Caco-2 (cell line): ENCODE measurements at places on chromosomes 7 and 10. TPM values are rescaled to one million over a fixed set of nuclear protein-coding genes. Genes with fewer than 3 reads are reported as not detected.
A peak's percentile ranks its signal among the peaks of the same experiment; 100 is the strongest.

DNA sequence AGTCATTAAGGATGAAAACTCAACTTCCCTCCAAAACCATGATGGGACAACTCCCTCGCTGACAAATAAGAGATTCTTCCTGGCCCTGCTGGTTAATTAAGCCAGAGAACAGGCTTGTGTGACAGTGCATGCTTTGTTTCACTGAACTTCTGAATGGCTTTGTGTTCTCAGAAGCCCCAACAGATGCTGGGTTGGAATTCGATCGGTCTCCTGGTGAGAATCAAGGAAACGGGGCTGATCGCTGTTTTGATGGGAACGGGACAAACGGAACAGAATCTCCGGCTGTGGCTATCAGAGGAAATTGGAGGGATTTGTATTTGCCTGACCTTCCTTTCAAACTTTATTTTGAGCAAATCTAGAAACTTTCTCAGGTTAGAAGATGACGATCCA is 145.0 kb downstream of the RNF216 start:
- H3K27ac ChIP-seq = peak overlapping the region; percentile 54
- H3K4me3 ChIP-seq = no peak overlapping the region
- peaks cover 32% of the 10 kb centered on the region for H3K4me1 ChIP-seq
- H3K36me3 ChIP-seq = peaks cover 2% of the 10 kb centered on the region
- H3K27me3 ChIP-seq = no peaks in the 10 kb centered on the region

GRCh38 chr7:2031451-2031845 is 201.3 kb downstream of the MAD1L1 start:
- no peak overlapping the region for H3K27ac ChIP-seq
- no peak overlapping the region for H3K4me3 ChIP-seq
- H3K27me3 ChIP-seq = no peaks in the 10 kb centered on the region
- peaks cover 12% of the 10 kb centered on the region; the same call in 1 of the 2 replicates for H3K4me1 ChIP-seq
- DNase-seq = no peak

DNA sequence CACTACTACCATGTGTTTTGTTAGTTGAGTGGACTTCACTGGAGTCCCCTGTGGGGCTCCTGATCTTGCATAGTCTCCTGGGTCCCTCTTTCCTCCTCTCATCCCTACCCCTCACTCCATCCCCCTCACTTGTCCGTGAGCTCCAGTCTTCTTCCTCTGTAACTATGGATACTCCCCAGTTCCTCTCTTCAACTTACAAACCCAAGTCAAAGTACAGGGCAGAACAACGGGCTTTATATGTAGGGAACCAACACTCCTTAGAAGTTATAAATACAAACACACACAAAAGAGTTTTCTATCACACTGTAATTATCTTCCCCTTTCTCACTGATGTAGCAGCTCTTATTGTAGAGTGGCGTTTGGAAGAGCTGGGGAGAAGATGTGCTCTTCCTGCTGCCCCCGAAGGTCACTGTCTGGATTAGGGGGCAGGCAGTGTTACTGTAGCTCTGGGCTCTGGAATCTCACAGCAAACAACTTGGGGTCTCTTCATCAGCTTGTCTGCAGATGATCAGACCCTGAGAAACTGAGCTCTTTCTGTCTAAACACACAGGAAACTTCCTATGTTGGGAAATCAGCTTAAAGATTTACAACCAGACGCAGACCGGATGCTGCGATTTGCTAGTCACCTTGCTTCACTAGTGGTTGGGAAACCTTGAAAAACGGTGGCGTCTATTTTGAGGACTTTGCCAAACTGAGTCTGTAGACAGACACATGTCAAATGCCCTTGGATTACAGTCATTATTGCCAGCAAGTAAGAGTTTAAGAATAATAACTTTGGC is 13.6 kb downstream of the SNX10 start:
- H3K27ac ChIP-seq = no peak overlapping the region
- no peak overlapping the region for H3K4me3 ChIP-seq
- H3K4me1 ChIP-seq = no peaks in the 10 kb centered on the region
- no peak for DNase-seq
- H3K27me3 ChIP-seq = no peaks in the 10 kb centered on the region

The ADCK2 gene
- total RNA-seq = 17.7 and 21.4 TPM in 2 replicates
